Stimulated activated CD4-positive, alpha-beta T cell treated with anti-CD3 and anti-CD28 coated beads, Interleukin-12 subunit alpha, Interleukin-12 subunit beta, amount 100 ng/mL, for 24 hours (primary cell): ENCODE measurements at places on chromosomes 4 and X.

GRCh38 chr4:86640469-86640868 lies 46.4 kb downstream of the PTPN13 start:
- DNase-seq, result no peak

GRCh38 chrX:77910108-77910840 lies at the start of gene ATP7A:
Gene ATP7A (plus strand): TSS chrX:77910693. CDS start chrX:77971642, 60,949 bp downstream.
- DNase-seq, result peak; percentile 82

DNA sequence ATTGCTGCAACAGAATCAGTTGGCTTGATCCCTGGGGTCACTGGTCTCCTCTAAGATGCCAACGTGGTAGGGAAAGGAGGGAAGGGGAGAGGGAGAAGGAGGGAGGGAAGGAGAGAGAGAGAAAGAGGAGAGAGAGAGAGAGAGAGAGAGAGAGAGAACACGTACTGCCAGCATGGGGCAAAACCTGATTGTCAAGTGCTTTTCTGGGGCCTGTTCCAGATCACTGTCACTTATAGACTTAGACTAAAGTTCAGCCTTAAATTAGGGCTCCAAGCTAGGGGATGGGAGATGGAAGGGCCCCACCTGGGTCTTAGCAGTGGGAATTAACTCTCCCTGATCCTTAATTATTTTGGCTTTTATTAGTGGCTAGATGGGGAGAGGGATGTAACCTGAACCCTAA lies 12.9 kb downstream of the SHROOM4 start:
- no peak for DNase-seq

- DNase-seq, result no peak
Measured at GRCh38 chrX:136725441-136726104, 55.2 kb downstream of the ARHGEF6 start.

GRCh38 chr4:109191216-109191615 lies 111.2 kb downstream of the COL25A1 start:
- no peak for DNase-seq

DNA sequence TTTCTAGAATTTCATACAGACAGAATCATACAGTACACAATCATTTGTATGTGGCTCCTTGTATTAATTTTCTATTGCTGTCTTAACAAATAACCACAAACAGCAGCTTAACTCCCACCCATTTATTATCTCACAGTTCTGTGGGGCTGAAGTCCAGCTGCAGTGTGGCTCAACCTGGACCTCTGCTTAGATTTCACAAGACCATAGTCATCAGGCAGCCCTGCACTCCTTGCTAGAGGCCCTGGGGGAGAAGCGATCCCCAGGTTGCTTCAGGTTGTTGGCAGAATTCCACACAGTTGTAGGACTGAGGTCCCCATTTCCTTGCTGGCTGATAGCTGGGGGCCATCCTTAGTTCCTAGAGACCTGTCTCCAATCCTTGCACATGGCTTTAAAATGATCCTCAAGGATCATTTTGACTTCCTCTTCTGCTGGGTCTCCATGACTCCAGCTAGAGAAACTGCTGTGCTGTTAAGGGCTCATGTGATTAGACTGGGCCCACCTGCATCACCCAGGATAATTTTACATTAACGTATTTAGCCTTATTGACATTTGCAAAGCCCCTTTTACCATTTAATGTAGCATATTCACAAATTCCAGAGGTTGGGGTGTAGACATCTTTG lies 60.9 kb upstream of the SMAD1 start:
- no peak for DNase-seq

DNA sequence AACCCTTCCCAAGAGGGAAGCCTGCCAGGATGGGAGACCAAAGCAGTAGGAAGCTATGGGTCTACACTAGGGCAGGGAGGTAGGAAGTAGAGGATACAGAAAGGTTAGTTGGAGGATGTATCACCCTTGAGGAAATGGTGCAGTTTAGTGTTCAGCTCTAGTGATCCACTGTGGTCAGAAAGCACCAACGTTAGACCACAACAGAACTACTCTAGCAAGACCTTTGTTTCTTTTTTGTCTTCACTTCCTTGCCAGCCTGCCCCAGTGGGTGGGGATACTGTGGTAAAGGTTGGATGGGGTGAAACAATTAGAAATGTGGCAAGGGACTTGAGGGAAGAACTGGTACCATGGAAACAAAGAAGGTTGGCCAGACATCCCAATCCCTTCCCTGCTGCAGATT lies 83.3 kb downstream of the DDIT4L start:
- DNase-seq, result no peak

GRCh38 chrX:53262918-53263394 lies 18.4 kb downstream of the IQSEC2 start:
- DNase-seq, result no peak

DNA sequence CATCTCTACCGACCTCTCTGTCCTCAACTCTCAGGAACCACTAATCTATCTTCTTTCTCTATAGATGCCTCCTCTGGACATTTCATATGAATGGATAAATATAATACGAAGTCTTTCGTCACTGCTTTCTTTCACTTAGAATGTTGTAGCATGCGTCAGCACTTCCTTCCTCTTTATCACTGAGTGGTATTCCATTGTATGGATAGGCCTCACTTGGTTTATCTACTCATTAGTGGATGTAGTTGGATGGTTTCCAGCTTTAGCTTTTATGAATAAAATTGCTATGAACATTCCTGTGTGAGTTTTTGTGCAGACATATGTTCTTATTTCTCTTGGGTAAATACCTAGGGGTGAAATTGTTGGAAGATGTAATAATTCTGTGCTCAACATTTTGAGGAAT lies 528.2 kb upstream of the FAT1 start:
- DNase-seq, result no peak

GRCh38 chr4:125315576-125316400 lies 1.0 kb downstream of the FAT4 start:
- no peak for DNase-seq

DNA sequence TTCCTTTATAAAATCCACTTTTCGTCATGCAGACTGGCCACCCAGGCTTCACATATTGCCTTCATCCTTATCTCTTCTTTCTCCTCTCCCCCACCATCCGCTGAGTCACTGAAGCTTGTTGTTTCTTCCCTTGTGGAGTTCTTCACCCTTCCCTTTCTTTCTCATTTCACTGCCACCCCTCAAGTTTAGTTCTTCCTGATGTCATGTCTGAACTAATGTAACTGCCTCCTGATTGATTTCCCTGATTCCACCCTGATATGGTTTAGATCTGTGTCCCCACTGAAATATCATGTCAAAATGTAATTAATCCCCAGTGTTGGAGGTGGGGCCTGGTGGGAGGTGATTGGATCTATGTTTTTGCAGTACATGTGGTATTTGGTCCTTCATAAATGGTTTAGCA lies 151.4 kb downstream of the CPEB2 start:
- DNase-seq, result no peak

- no peak for DNase-seq
Measured at GRCh38 chrX:56788229-56788628, 59.2 kb downstream of the NBDY start.

DNA sequence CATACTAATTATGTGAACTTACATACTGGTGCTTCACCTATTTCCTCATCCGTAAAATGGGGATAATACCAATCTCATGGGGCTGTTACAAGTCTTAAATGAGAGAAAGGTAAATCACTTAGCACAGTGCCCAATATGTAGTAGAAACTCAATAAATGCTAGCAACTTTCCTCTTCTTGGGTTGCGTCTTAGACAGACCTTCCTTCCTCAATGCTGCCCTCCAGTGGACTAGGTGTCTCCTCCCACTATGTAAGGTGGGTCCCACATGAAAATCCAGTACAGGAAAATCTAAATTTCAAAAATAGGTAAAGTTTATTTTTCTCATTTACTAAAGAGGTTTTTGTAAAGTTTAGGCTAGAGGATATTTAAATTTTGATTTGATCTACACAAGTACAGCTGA lies 20.6 kb downstream of the ZDHHC9 start:
- no peak for DNase-seq

- no peak for DNase-seq
Measured at GRCh38 chr4:175127314-175127713, 209.2 kb downstream of the ADAM29 start.

GRCh38 chrX:10750581-10750980 lies 130.2 kb upstream of the MID1 start:
- no peak for DNase-seq

DNA sequence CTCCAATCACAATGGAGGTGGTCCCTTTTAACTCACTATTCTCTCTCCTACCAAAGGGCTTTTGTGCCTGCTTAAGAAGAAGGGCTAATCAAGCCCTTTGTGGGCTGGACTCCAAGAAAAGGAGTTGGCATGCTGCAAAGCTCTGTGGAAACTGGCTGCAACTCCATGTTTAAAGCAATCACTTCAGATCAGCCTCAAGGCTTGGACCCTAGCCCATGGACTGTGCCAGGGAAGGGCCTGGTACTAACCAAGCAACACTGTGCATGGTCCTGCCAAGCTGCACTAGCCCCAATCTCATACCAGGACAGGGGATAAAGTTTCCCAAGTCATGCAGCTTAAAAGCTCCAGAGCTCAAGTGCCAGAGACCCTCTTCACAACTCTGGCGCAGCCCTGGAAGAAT lies 86.7 kb downstream of the ATP8A1 start:
- no peak for DNase-seq

GRCh38 chr4:53132132-53132891 lies 233.5 kb downstream of the SCFD2 start:
- peak; percentile 4 for DNase-seq

DNA sequence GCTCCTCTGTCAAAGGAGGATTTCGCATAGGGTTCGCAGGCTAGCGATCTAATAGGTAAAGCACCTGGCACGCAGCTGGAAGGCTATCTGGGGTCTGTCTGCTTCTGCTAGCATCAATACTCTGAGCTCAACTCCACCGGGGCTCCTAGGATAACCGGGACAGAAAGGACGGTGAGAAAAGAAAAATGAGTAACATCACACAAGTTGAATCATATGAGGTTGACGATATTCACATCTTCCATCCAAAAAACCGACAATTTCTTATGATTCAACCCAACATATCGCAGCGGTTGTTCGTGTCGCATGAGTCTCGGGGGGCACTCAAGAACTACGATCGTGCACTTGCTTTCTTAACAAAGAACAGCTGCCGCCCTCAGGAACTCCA lies 1.8 kb downstream of the PROM1 start:
- no peak for DNase-seq

- no peak for DNase-seq
Measured at GRCh38 chrX:69074726-69075125, 90.5 kb downstream of the PJA1 start.

DNA sequence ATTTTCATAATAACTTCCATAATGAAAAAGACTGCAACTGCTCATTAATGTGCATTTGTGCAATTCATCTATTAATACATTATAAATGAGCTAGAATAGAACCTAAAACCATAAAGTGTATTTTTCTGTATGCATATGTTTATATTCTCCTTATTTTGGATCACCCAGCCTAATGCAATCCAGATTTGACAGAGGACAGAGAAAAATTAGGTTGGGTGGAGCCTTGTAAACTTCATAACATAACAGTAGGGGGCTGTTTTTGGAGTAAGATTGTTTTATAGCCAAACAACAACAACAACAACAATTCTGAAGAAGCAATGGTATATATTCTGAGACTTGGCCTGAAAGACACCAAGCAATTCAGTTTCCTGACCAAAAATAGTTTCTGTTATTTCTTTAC lies 615.3 kb upstream of the SLIT2 start:
- no peak for DNase-seq

DNA sequence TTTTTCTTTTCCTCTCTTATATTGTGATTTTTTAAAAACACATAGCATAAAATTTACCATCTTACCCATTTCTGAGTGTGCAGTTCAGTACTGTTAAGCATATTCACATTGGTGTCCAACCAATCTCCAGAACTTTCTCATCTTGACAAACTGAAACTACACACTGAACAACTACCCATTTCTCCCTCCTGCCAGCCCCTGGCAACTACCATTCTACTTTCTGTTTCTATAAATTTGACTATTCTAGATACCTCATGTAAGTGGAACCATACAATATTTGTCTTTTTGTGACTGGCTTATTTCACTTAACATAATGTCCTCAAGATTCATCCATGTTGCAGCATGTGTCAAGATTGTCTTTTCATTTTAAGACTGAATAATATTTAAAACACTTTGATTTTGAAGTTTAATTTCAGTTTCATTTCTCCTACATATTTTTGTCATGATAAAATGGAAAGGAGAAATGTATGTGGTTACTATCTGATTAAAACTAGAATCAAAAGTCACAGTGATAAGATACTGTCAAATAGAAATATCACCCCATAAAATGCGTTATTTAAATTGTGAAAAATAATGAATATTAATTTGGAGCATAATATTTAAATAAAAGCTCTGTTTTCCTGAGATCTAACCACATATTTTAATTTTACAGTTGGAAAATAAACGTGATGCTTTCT lies 122.8 kb downstream of the DIPK2B start:
- no peak for DNase-seq
